ENCODE measurements at places on chromosomes 4 and X.

GRCh38 chr4:56772134-56772533 lies 49.4 kb downstream of the SPINK2 start:
- no peak for DNase-seq

- DNase-seq, result no peak
Measured at GRCh38 chr4:4855301-4856070, 4.0 kb upstream of the MSX1 start.

DNA sequence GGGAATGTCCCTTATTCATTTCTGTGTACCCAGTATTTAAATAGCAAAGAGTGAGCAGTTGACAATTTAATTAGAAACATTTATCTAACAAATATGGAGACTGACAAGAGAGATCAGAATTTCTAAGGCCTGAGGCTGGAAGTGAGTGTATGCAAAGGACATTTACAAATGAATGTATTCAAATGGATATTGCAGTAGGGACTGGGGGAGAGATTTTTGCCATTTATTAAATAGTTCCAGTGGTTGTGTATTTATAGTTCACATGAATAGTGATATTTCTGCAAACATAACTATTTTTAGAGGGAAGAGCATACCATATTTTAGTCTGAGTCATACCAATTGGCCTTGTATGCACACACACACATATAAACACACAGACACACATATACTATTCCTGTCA lies 592.4 kb downstream of the GLUD2 start:
- DNase-seq, result no peak

DNA sequence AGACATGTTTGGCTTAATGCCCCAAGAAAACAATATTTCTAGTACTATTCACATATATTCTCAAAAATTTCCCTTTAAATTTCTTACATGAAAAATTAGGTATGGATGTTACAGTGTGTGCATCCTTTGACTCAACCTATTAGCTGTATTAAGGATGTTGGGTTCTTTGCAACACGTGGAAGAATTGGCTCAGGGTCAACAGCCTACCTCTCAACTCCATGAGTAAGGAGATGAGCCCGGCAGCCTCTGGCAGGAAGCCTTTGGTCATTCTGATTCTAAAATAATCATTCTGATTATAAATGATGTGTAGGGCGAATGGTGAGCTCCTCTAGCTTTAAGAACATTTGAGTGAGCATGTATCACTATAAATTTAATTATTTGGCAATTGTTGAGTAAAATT lies 148.0 kb upstream of the WDFY3 start:
- no peak for DNase-seq

DNA sequence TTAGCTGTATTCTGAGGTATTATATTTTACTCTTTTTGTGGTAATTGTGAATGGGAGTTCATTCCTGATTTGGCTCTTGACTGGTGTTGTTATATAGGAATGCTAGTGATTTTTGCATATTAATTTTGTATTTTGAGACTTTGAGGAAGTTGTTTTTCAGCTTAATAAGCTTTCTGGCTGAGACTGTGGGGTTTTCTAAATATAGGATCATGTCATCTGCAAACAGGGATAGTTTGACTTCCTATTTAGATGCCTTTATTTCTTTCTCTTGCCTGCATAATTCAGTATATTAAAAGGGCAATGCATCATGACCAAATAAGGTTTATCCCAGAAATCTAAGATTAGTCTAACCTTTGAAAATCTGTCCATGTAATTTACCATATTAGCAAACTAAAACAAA lies 44.7 kb upstream of the EPGN start:
- DNase-seq, result no peak

DNA sequence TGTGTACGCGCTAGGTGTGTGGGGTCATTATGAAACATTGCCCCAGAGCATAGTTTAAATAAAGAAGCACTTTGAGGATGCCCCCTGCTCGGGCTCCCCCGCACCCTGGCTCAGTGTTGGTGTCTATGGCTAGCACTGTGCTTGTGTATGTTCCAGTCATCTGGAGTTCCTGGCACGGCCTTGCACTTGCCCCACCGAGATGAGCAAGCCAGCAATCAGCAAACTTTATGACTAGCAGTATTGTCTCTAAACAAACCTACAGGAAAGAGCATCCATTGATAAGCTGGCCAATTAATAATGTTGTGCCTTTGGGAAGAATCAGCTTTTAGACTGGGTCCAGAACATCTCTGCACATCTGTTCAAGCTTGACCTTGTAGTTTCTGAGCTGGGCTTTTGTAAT lies 707 bp upstream of the SHROOM4 start:
- no peak for DNase-seq

- DNase-seq, result no peak
Measured at GRCh38 chr4:52372269-52372668, 286.8 kb downstream of the USP46 start.

DNA sequence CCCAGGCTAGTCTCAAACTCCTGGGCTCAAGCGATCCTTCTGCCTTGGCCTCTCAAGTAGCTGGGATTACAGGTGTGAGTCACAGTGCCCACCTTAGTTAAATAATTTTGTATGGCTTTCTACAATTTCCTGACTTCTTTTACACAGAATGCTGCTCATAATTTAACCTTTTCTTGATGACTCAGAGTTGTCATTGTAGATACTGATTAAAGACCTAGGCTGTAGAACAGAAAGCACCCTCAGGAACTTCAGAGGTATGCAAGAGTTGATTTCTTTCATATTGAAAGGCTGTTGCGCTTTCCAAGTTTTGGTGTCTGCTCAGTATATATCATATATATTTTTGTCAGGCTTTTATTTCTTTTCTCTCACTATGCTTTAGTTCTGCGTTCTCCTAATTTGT lies 21.1 kb upstream of the GPR34 start:
- no peak for DNase-seq

DNA sequence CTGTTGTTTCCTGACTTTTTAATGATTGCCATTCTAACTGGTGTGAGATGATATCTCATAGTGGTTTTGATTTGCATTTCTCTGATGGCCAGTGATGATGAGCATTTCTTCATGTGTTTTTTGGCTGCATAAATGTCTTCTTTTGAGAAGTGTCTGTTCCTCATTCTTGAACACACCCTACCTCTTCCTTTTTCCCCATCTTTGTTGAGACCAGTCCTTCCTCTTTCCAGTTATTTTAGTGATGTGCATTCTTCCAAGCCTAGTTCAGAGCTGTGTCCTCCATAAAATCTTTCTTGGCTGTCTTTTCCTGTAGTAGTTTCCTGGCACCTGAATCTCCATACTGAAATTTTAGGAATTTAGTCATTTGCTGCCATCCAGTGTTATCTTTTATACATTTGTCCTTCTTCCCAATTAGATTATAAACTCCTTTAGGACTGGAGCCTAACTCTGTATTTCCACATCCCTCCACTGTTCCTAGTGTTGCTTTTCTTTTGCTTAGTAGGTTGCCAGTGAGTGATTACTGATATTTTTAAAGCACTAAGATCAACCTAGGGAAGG lies 11.4 kb downstream of the FHIP1A start:
- DNase-seq, result no peak

DNA sequence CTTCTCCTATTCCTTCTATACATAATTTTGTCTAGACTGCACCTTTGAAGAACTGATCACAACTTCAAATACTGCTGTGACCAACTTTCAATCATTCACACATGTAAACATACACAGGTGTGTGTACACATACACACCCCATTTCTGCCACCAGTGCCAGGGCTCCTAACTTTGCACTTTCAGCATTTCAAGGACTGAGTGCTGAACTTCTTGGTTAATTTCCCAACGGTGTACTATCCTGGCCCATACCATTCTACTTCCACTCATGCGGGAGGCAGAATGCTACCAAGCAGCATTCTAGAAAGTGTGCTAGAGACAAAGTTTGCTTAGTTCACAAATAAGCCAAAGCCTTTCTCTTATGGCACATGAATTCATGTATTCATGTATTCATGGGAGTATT lies 51.2 kb downstream of the RPGR start:
- DNase-seq, result no peak

GRCh38 chrX:85611926-85612325 lies 232.5 kb upstream of the POF1B start:
- DNase-seq, result no peak

- DNase-seq, result no peak
Measured at GRCh38 chrX:30525732-30526131, 51.8 kb downstream of the TASL start.

- DNase-seq, result no peak
Measured at GRCh38 chr4:54877006-54877405, 219.2 kb downstream of the KIT start.

DNA sequence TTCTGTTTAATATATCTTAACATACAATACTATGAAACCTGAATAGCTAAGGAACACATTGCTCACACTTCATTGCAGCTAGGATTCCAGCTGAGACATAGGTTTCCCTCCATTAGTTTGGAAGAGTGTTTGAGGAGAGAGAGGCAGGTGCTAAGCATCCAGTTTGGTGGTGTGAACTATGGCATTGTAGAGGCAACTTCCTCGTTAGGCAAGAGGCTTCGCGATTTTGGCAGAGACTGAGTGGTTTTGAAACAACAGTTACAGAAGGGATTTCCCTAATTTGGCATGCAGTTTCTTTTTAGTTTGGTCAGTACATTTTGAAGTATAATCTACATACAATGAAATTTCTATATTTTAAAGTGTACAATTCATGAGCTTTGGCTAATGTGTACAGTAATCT lies 117.1 kb upstream of the BMP3 start:
- no peak for DNase-seq

GRCh38 chr4:77818602-77819403 lies at the start of gene CNOT6L:
TSS of gene CNOT6L (minus strand) at chr4:77819368. CDS start at chr4:77819308, 60 bp downstream.
- no peak for DNase-seq

DNA sequence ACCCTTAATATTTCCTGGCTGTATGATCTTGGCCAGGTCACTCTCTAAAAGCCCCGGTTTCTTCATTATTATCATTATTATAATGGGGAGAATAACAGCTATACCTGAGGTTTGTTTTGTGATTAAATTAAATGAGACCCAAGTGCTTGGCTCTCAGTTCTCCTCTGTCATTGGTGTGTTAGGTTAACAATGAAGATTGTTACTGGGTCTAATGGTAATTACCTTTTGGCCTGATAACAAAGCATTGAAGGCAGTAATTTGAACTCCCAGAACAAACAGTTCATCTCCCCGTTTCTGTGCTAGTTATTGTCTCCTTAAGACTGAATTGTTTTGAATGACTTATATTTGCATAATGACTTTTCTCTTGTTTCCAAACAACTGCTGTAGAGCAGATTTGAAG lies 6.8 kb upstream of the ANAPC4 start:
- DNase-seq, result no peak

DNA sequence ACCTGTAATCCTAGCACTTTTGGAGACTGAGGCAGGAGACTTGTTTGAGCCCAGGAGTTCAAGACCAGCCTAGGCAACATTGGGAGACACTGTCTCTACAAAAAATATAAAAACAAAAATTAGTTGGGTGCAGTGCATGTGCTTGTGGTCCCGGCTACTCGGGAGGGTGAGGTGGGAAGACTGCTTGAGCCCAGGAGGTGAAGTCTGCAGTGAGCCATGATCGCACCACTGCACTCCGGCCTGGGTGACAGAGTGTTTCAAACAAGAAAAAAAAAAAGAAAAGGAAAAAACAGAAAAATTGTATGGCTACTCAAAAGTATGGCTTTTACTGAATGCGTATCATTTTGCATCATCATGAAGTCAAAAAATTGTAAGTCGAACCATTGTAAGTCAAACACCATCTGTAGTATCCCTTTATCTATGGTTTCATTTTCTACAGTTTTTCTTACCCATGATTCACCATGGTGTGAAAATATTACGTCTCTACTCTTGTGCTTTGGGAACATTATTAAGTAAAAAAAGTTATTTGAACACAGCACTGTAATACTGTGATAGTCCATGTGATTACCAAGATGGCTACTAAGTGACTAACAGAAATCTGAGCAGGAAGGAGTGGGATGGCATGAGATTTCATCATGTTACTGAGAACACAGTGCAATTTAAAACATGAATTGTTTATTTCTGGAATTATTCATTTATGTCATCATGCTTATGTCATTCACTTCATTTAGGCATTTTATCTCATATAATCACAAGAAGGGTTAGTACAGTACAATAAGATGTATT lies 26.5 kb upstream of the MANBA start:
- DNase-seq, result no peak

- DNase-seq, result no peak
Measured at GRCh38 chr4:57068237-57068981, 41.8 kb downstream of the IGFBP7 start.

DNA sequence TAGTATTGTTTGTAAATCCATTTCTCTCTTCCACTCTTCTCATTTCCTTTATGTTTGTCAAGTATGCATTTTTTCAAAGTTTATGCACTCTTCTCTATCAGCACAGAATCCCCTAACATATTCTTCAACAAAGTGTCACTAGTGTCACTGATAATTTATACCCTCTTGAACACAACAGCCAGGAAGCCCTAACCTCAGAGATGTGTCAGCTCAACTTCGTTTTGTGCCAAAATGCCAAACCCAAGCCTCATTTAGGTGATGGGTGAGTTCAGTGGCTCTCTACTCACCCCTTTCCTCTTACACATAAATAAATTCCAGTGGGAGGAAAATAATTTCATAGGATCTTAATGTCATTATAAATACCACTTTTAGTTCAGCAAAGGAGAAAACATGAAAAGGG lies 22.4 kb upstream of the P2RY10 start:
- no peak for DNase-seq

- DNase-seq, result no peak
Measured at GRCh38 chr4:17336524-17336961, 175.3 kb downstream of the QDPR start.

DNA sequence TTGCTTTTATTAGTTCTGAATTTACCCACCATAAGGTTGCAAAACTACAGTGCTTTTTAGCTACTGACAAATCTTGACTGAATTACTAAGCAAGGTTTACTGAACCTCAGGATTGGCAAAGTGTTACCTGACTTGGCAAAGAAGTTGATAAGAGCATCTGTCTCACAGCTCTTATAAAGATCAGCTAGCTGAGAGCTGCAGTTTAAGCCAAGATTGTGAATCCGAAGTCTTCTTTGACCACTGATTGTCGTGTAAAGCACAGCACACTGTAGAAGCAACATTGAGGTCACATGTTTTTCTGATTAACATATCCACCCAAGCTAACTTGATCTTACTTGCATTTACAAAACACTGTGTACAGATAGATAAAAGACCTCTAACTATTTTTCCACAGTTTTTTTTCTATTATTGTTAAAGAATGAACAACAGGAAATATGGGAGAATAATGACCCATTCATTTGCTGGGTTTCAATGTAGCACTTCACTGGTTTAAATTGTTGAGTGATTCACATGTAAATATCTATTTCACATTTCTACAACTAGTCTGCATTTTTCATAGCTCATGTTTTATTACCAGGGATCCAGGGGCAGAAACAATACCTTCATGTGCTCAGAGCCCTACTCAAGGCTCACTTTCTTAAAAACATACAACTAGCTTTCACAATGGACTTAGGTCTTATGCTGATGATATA lies 54.0 kb downstream of the METTL14 start:
- no peak for DNase-seq
